ENCODE measurements at places on chromosomes 1 and 21. TPM values are rescaled to one million over a fixed set of nuclear protein-coding genes. Genes with fewer than 3 reads are reported as not detected.

DNA sequence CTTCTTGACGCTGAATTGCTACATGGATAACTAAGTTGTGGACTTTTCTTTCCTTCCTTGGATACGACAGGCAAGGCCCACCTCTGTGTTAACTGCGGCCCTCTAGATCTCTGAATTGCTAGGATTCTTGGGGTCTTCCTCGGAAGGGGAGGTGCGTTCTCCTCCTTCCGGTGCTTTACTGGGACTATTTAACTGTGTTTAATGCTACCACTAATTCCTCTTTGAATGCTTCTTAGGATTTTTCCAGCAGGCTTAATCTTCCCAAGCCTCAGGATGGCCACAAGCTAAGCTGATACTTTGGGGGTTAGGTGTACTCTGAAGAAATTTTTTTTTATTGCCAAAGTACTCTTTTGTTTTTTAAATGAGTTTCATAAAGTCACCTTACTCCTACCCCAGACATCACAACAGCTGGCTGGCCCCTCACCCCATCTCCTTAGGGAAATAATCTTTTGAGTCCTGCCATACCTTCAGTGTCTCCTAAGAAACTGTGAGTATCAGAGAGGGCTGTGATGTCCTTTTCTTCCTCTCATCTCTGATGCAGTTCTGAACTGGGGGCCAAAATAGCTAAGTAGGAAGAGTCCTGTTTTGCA lies 21.4 kb downstream of the KIRREL1 start:
- DNase-seq = no peak

DNA sequence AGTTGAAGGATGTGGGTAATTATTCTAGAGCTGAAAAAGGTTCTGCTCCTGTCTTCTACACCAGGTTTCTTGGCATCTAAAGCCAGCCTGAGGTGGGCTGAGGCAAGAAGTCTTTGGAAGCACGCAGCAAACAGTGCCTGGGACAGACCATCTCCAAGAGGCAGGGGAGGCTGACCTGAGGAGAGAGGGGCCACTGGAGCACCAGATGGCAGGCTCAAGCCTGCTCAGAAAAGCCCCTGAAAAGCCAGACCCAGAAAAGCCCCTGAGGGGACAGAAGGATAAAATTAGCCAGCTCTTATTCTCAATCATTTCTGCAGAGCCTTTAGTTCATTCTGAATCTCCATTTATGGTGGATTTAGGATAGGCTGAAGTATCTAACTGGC lies 17.1 kb downstream of the FCRL4 start:
- no peak for DNase-seq

GRCh38 chr1:175220853-175221556 lies 28.4 kb upstream of the KIAA0040 start:
- no peak for DNase-seq

- DNase-seq = no peak
These were observed 220.0 kb downstream of the FGGY start for GRCh38 chr1:59516881-59517280.

DNA sequence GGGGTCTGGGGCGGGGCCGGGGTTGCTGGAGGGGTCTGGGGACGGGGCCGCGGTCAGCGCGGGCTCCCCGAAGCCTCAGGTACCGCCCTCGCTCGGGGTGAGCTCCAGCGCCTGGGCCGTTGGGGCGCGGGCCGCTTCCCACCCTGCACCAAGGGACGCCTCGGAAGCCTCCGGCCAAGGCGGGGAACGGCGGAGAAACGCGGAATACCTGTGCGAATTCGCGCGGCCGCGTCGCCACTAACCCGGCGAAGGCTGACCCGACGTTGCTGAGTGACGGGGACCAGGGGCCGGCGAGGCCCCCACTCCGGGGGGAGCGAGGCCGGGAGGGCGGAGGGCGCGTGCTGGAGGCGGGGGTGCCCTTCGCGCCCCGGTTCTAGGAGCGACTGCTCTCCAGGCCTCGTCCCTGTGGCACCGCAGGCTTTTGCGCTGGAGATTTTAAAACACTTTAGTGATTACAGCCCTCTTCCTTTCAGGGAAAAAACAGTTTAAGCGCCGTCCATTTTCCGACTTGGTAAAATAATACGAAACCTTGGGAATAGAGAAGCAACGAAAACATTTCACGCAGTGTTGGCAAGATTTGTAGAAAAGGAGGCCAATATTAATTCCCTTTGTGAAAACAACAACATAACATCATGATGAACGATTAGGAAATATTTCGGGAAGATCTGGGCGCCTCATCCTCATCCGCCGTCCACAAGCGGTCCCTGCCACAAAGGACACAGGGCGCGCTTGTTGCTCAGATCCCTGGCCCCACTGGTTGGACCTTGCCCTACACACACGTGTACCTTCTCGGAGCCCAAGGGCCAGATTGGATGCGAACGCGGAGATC lies 971 bp upstream of the GNG4 start:
- peak; percentile 48 for DNase-seq

GRCh38 chr1:156648951-156649350 lies 7.0 kb downstream of the BCAN start:
- no peak for DNase-seq

Gene SPRR1B
- not detected for total RNA-seq

Gene TXLNA
- total RNA-seq = 58.6 TPM

Data from kidney (tissue), 22 donors.